ENCODE measurements at places on chromosomes 3 and 15. TPM values are rescaled to one million over a fixed set of nuclear protein-coding genes. Genes with fewer than 3 reads are reported as not detected.

RBM15B gene
- 33.0 TPM for total RNA-seq

TLR9 gene
- total RNA-seq = not detected

LEKR1 gene
- total RNA-seq = 0.24 TPM

FOXL2 gene
- total RNA-seq = 1.4 TPM

TRPC1 gene
- total RNA-seq = 12.5 TPM

LRRIQ4 gene
- not detected for total RNA-seq

RBM6 gene
- 42.1 TPM for total RNA-seq

NPAP1 gene
- total RNA-seq = not detected

GRM2 gene
- total RNA-seq = 0.24 TPM

CIP2A gene
- total RNA-seq = 6.7 TPM
